ENCODE measurements at places on chromosomes 3 and 15.

GRCh38 chr3:16888785-16889607 lies 4.2 kb downstream of the PLCL2 start:
- DNase-seq, result no peak

DNA sequence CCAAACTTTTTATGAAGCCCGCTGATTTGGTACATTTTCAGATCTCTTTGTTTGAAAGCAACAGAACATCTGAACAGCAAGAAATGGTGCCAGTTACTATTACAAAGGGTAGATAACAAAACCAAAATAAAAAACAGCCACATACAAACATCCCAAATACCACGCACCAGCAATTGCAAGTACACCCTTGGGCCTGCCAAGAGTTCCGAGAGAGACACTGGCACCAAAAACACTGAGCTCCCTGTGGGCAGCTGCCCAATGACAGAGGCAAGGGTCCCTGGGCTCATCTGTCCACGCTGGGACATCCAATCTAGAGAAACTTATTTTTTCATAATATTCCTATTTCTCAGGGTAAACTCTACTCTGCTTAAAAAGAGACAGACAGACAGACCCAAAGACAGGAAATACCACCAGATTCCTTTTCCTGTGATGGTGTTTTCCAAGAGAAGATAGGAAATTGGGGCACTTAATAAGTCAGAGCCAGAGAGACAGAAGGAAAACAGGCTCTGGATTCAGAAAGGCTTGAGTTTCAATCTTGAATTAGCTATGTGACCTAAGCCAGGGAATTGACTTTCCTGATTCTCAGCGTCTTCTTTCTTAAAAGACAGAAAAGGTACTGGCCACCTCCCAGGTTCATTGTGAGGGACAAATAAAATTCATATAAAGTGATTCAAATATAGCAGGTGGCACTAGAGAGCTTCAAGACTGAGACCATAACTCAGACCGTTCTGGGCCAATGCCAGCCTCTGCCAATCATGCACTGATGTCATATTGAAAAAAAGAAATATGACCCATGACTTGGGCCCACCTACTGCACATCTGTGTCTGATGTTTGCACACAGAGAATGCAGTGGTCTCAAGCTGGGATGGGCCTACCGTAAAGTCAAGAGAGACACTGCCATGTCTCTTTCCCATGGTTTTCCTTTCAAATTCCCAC lies 61.3 kb downstream of the FOXP1 start:
- no peak for DNase-seq

DNA sequence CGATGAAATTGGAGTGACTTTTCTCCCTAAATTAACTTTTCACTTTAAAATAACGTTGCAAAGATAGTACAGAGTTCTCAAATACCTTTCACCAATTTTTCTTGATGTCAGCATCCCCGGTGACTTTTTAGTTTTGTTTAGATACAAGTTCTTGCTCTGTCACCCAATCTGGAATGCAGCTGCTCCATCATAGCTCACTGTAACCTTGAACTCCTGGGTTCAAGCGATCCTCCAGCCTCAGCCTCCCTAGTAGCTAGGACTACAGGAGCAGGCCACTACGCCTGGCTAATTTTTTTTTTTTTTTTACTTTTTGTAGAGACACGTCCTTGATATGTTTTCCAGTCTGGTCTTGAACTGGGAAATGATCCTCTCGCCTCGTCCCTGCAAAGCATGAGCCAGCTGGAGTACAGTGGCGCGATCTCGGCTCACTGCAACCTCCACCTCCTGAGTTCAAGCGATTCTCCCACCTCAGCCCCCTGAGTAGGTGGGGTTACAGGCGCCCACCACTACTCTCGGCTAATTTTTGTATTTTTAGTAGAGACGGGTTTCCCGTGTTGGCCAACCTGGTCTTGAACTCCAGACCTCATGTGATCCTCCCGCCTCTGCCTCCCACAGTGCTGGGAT lies 747 bp downstream of the NSUN3 start:
- DNase-seq, result no peak

- DNase-seq, result no peak
Measured at GRCh38 chr3:111735243-111735758, 123.8 kb upstream of the PHLDB2 start.

GRCh38 chr3:141402476-141403171 lies 34.3 kb downstream of the ZBTB38 start:
- DNase-seq, result peak; percentile 70

GRCh38 chr15:87481126-87481525 lies 775.4 kb downstream of the NTRK3 start:
- DNase-seq, result no peak

GRCh38 chr3:194443901-194444300 lies 42.9 kb downstream of the ATP13A3 start:
- DNase-seq, result no peak

DNA sequence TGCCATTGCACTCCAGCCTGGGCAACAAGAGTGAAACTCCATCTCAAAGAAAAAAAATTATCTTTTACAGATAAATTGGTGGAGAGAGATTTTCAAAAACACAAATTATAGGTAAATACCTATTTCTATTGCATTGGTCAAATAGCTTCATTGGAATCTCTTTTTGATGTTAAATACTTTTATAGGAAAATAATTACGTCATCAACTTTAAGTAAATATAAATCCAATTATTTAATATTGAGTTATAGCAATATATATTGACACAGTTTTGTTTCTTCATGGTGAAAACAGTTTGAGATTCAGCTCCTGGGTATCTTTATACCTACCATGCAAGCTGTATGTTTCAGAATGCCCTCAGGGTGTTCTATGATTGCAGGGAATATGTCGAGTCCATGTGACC lies 172.1 kb downstream of the TP63 start:
- no peak for DNase-seq

DNA sequence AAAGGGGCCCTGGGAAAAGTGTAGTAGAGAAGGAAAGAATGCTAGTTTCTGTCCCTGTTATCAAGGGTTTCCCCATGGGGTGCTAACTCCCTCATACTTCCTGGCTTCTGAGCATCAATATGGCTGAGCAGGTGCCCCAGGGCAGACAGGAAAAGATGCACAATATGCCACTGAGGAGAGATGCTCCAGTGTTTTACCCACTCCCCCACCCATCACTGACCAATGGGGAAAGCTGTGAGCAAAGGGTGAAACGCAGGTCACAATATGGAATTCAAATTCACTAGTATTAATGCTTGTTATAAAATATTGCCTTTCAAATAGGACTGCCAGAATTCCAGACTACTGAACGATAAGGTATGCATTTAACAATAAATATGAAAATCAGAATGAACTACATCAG lies 187.5 kb upstream of the CTNNB1 start:
- DNase-seq, result no peak

DNA sequence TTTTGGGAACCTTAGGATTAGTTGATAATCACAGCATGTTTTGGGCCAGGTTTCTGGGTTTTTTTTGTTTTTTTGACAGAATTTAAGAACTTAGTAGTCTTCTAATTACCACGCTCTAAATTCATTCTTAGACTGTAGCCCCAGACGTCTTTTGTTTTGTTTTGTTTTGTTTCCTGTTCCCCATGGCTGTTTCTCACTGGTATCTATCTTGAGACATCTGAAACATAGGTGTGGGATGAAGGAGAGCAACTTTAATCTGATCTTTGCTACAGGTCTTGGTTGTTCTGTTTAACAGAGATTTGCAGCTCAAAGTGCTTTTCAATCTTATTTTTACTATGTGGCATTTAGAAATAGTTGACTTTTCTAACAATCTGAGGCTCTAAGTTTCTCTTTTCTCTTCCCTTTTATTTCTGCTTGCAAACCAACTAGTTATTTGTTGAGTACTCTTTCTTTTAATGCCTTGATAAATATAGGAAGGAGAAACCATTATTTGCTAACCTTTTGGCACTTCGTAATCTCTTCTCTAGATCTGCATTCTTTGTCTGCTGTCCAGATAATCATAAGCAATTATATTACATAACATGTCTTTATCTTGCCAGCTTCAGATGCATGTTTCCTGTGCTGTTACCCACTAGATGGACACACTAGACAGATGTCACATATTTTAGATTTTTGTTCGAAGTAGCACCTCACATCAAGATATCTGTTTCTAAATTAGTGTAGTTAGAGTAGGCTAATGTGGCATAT lies 40.9 kb downstream of the FBXL2 start:
- DNase-seq, result no peak

- no peak for DNase-seq
Measured at GRCh38 chr15:34716111-34716510, 38.7 kb downstream of the GJD2 start.

DNA sequence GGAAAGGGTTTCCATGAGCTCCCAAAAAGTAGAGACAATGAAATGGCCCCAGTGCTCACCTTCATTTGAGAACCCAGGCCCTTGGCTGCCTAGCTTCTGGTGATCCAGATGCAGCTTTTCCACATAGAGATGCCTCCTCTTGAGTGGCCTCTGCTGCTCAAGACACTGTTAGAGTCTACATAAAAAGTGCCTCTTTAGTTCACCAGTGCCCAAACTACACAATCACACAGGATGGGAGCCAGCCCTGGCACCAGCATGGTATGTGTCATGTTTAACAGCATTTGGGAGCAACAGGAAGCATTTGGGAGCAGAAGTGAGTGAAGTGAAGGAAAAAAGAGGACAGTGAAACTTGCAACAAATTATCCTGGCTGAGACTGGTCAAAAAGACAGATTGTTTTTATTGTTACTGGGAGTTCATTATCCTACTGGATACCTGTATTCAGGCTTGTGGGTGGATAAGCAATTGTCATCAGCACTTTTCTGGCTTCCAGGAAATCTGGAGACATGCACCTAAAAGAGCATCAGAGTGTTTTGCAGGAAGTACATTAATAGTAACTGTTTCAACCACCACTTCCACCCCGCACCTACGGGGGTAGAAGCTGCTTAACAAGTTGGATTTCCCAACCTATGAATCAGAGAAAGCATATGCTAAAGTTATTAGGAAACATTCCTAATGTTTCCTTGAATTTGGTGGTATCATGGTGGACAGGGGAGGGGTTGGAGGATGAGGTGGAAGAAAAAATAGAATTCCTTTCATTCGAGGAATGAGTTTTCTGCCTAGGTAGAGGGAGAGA lies 416.2 kb downstream of the IGSF11 start:
- DNase-seq, result no peak

DNA sequence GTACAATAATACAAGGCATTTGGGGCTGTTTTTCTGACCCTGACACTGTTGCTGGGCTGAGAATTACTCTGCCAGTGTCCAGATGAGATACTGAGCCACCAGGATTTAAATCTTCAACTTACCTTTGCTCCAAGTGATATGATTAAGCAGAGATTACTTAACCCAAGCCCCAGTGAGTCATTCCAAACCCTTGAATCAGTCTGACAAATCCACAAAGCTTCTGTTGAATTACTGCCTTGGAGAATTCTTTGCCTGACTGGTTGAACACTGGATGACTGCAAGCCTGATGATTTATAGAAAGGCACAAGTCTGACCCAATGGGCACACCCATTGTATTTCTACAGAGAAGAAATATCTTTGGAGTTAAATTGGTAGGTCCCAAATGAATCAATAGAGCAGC lies 88.2 kb upstream of the TSC22D2 start:
- no peak for DNase-seq

DNA sequence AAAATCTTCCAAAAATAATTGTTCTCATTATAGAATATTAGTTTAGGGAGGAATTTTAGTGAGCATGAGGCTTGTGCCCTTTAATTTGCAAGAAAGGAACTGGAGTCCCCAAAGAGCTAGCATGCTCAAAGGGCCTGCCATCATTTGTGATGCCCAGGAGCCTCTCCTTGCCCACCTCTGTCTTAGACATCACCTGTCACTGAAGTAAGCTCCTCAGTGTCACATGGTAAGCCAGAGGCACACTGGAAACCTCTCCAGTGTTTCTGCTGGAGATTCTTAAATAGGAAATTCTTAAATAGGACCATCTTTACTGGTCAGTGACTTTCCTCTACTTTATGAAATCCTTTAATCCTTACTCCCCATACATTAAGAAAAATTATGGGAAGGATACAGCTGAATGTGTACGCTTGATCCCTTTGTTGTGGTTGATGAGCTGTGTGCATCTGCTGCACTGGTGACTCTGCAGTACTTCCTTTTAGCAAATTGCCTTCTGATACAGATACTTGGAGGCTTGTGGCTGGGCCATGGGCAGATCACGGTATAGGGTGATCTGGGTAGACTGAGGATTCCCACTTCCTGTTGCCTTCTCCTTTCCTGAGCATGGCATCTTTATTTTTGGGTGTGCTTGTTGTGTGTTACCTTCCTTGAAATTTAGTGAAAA lies 197.4 kb downstream of the KLHL25 start:
- DNase-seq, result no peak

DNA sequence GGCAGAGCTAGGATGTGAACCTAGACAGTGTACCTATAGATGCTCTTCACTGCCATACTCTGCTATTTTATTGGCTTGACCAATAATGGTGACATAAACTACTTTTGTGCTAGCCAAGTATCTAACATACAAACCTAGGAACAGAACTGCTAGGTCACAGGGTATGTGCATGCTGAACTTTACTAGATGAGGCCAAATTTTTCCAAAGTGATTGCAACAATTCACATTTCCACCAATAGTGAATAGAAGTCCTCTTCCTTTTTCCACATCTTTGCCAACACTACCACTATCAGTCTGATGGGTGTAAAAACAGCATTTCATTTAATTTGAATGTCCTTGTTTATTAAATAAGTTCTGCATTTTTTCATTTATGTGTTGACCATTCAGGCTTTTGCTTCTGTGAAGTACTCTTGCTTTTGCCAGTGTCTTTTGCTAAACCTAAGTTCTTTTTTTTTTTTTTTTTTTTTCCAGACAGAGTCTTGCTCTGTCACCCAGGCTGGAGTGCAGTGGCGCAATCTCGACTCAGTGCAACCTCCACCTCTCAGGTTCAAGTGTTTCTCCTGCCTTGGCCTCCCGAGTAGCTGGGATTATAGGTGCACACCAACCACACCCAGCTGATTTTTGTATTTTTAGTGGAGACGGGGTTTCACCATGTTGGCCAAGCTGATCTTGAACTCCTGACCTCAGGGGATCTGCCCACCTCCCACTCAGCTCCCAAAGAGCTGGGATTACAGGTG lies 54.1 kb downstream of the DCAF1 start:
- DNase-seq, result no peak

DNA sequence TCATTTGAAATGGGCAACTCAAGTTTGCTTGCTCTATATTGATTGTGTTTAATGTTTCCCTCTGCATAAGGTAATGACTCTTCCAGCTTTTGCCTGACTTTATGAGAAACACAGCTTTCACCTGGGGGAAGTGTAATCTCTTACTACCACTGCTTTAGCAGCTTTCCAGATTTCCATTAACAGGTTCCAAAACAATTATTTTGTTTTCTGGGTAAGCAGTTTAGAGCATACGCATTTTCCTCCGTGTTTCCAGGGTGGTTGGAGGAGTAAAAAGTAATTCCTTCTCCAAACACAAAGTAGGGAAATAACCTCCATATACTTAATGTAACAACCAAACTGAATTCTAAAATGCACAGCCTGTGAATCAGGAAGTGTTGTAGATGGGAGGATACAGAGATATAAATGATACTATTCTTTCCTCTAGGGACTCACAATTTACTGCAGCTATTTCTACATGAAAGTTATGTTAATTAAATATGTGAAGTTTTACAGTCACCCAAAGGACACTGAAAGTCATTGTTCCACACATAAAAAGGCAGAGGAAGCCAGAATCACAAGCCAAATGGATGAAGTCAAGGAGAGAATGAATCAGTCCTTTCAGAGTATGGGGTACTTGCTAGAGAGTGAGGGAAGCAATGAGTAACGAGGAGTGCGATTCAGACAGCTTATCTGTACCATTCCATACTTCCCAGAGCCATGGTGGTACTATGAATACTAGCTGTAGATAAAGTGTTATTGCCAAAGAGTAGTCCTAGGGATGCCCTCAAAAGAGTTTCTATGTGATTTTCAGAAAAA lies 16.6 kb downstream of the ST3GAL6 start:
- DNase-seq, result no peak

- DNase-seq, result no peak
Measured at GRCh38 chr3:102135316-102135715, 286.0 kb downstream of the NFKBIZ start.

GRCh38 chr15:60611592-60612346 lies 132.8 kb upstream of the ICE2 start:
- no peak for DNase-seq

All from NCI-H1105 treated with DMSO at 0.1 percent for 48 hours (cell line).